ENCODE measurements at places on chromosomes 13 and 19.

DNA sequence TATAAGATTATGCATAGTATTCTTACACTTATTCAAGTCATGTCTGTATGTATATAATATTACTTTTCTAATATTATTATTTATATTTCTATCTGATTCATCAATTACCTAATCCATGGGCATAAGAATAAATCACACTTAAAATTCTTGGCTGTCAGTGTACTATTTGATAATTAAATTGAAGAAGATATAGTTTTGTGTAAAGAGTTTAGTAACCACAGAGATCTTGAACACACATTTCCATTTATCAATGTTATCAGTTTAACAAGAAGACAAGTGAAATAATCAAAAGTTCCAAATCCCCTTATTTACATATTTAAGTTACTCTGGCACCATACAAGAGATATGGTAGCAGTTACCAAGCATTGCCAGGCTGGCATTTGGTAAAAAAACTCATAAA, 244.5 kb downstream of the OXGR1 start:
- DNase-seq = no peak

- no peak for DNase-seq
These were observed 47.6 kb downstream of the CEP89 start for GRCh38 chr19:32924200-32924599.

DNA sequence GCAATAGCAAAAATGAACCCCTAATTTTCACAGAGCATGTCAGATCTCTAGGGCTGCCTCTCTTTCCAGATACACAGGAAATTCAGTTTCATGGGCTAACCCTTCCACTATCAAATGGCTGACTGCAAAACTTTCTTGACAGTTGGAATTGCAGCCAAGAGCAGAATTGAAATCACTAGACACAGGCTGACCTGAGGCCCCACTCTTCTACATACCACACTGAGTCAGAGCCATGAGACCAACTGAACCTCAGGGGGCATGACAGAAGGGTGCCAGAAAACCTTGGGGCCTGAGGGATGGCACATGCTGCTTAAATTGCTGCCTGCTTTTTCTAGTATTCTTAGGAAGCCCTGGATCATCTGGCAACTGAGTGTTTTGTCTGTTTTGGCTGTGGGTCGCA, 1.7 kb upstream of the DLEU7 start:
- no peak for DNase-seq

DNA sequence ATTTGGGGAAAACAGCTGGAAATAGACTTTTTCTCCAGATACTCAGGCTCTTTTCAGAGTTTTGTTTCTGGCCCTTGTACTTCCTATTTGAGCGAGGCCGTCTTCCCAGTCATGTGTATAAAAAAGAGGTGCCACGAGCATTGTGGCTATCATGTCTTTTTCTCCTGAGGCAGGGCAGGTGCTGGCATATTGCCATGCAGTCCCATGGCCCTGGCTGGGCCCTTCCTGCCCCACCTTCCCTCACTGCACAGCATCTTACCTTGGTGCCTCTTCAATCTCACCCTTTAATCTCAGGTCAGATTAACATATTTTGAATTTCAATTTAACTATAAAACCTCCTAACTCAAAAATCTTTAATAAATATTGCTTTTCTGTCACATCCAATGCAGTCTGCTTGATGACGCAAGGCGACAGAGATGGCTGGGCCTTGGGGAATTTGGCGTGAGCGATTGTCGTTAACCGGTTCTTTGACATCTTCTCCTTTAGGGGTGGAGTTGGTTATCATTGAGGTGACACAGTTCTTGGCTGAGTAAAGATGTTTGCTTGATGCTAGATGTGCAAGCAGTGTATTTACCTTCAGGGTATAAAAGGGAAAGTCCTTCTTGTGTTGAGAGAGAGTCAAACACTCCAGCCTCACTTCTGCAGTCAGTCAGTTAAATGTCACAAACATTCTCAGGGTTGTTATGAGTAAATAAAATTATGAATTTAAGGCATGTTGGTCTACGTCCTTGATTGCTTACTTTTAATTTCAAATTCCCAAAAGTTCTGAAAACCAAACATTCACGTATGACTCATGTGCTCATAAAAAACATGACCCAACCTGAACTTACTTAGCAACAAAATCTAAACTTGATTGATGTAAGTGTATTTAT, 289.9 kb downstream of the MYO16 start:
- no peak for DNase-seq

DNA sequence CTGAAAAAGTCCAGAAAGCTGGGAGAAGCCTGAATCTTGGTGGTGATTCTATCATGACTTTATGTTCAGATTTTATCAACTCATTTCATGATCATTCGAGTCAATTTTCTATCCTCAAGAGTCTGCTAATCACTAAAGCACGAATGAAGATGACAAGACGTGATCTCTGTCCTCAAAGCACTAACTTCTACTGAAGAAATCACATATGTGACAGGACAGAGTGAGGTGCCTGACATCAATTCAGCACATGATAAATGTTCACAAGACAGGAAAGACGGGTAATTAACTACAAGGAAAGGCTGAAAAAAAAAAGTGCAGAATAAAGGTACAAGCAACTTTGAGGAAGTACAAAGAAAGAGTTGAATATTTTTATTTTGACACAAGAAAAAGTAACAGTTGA, 487.1 kb downstream of the EFNB2 start:
- DNase-seq = no peak

DNA sequence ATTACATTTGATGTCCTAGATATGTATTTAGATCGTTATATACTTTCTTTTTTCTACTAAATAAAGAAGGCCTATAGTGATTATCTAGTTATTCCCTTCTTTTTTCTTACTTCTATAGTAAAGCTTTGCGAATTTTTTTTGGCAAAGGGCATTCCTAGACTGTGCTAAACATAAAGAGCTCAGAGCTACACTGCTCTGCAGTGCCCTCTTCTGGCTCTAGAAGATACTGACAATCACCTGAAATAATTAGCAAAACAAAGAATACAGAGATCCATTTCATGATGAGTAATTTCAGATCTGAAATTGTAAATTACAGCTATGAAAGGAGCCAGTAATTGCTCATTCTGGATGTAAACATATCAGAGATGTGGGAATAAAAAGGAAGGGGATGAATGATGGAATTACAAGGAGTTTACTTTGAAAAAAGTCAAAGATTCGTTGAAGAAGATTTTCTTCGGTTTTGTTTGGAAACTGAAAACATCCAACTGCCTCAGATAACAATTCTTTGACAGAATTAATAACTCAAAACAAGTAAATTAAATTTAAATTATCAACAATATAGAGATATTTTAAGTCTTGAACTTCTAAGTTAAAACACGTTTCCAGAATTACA, 288.5 kb downstream of the NALCN start:
- peak; percentile 5 for DNase-seq

DNA sequence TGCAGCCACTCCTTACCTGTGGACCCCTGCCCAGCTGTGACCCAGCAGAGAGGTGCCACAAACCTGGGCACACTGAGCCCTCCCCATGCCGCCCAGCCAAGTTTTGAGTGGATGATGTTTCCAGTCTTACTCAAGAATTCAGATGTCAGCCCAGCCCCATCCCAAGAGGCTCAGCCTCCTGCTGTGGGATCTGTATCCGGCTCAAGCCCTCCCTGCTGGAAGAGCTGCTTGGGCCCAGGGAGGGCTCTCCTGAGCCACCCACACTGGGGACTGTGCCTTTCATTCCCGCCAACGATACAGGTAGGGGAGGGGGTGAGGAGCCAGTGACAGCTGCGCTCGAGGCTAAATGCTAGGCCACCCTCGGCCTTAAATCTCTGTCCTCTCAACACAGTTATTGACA, 5.9 kb upstream of the SLC7A9 start:
- DNase-seq = no peak

DNA sequence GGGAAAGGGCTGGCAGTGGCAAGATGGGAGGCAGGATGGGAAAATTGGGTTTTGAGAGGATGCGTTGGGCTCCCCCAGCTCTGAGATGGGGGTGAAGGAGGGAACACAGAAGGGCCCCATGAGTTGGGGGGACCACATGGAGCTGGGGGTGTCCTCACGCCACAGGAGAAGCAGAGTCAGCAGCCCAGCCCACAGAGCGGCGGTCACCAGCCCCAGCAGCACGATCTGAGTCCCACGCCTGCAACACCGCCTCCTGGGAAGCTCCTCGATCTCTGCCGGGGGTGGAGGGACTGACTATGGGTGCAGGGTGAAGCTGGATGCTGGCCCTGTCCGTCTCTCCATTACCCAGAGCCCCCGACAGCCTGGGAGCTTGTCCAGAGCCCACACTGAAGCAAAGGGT, 3.3 kb downstream of the FCER2 start:
- DNase-seq = no peak

DNA sequence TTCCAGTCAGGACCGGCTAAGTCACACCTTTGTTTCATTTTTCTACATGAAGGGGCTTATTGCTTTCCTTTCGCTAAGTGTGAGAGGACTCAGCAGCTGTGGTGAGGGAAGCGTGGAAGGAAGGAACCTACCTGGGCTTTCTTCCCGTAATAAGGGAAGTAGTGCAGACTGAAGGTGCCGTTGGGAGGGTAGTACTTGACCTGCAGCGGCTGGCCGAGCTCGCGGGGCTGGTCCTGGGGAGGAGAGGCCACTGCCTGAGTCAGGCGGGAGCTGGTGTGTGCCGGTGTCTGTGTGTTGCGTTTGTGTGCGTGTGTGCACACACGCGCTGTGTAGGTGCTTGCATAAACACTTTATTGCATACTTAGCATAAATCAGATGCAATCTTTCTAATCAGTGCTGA, 7.7 kb downstream of the ATP4B start:
- no peak for DNase-seq

GRCh38 chr13:90230311-90230710, 1117.2 kb upstream of the MIR17HG start:
- DNase-seq = no peak

GRCh38 chr13:37068962-37069361, 9.5 kb upstream of the SUPT20H start:
- DNase-seq = no peak

DNA sequence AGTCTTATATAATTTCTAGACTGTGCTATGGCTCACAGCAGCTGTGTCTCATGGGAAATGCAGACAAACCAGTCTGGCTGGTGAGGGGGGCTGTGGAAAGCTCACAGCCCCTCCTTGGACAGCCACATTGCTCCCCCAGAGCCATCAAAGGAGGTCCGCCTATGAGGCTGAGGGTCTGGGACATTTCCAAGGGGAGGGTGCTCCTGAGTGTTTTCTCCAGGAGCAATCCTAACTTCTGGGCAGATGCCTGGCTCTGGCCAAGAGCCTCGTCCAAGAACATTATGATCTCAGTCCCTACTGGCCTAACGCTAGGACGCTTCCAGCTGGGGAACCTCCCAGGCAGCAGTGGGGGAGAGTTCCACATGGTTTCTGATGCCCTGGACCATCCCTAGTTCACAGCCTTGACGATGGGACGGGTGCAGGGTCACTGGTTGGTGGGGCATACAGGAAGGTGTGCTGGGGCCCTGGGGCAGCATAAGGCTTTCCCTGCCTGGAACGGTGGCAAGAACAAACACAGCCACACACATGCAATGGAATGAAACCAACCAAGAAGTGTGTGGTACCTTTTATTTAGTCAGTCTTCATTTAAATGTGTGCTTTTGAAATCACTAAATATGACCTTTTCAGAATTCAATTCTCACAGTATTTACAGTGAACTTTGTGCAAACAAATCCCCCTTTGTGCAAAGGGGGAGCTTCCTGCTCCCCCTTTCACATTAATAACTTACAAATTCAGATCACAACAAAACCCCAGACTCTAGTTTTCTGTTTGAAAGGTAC, 60.6 kb downstream of the CDADC1 start:
- DNase-seq = no peak

GRCh38 chr13:66996503-66996902, 233.6 kb downstream of the PCDH9 start:
- DNase-seq = no peak

DNA sequence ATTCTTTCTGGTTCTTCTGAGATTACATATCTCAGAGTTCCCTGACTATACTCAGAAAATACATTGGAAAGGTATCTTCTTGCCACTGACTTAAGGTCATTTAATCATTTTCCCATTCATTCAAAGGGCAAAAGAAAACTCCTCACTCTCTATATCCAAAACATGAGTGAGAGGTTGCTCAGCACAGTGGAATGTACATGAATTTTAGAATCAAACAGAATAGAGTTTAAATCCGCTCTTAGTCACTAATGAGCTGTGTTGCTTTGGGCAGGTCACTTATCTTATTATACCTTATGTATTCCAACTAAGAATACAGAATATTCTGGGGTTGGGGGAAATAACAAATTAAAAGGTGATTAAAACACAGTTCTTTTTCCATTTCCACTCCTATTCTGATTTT, 452.6 kb upstream of the KLF12 start:
- DNase-seq = no peak

DNA sequence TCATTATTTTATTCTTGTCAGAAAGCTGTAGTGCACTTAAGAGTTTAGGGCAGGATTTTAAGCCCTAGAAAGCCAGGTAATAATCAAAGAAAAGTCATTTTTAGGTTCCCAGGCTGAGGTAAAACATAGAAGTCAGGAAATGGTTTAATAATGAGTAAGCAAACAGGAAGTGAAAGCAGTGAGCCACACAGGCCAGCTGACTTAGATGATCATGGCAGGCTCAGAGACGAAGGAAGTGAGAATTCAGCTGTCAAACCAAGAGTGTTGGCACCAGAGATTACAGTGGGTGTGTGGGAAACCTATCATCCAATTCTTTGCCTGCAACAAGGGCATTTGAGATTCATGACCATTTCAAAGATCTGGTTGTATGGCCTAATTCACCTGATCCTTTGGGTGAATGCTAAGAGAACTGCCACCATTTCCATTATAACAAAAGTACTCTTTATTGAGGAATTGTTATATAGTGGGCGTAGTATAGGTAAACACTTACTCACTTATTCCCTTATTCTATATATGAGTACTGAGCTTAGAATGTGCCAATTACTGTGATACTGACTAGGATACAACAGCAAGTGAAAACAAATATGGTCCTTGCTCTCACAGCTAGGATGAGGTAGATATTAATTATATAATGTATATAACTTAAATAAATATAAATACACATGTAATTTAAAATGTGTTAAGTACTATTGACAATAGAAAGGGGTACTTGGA, 103.7 kb upstream of the EDNRB start:
- DNase-seq = no peak

DNA sequence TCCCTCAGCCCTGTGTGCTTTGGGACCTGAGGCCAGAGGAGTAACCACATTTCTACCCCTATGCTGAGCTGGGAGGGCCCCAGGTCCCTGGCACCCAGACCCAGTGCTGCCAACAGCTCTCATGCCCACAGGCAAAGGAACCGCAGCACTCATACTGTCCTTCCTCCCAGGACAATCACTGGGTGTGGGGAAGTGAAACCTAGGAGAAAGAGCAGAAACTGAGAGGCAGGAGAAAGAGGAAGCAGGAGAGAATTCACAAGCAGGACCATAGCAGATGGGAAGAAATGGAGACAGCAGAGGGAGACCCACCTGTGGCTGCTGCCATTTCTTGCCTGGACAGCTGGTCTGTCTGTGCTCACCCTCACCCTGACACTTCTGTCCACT, 18.9 kb downstream of the CCDC97 start:
- DNase-seq = peak; percentile 46

GRCh38 chr19:55802281-55802680, 29.5 kb downstream of the NLRP11 start:
- DNase-seq = no peak

Data from bone marrow (tissue), 2 donors.